ENCODE measurements at places on chromosomes 12 and 14.

DNA sequence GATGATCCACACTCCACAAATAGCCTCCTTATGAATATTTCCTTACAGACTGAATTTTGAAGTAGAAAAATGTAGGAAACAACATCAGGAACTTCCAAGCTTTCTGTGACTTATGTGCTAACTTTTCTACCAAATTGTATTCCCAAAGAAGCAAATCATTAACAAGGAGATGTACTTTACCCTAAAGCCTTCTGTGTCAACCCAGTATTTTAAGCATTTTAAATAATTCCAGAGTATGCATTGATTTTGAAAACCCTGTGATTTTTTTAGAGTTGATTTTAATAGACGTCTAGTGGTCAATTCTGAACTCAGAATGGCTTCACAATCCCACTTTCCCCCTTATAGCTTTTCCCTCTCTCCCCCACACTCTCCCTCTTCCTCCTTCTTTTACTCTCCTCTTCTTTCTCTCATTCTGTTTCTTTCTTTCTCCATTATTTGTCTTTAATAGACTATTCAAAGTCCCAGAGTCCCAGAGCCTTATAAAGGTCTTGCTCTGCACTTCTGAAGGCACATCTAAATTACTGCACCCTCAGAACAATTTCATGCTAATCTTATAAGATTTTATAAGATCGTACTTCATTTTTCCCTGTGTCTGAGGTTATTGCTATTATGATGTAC, 10.1 kb upstream of the MYF6 start:
- no peak for DNase-seq

- no peak for DNase-seq
These were observed 735.4 kb upstream of the USP15 start for GRCh38 chr12:61524851-61525250.

DNA sequence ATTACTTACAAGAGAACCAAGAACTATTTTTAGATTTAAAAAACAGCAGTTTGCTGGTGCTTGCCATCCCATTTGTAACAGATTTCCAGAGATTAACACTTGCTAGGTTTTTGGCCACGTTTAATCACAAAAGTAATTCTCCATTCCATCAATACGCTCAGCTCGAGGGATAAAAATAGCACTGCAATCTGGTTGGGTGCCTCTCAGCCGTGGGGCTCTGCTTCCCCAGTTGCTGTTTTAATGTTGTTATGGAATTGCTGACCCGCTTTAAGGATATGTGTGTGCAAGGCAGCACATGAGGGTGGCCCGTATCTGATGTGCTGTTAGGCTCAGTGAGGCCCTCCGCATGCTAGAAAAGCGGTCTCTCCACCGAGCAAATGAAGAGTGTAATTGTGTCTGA, 222.2 kb upstream of the TMEM260 start:
- DNase-seq = no peak

GRCh38 chr14:99715266-99716000, 31.3 kb downstream of the CYP46A1 start:
- no peak for DNase-seq

GRCh38 chr12:120836114-120836684, 68.0 kb downstream of the SPPL3 start:
- no peak for DNase-seq

DNA sequence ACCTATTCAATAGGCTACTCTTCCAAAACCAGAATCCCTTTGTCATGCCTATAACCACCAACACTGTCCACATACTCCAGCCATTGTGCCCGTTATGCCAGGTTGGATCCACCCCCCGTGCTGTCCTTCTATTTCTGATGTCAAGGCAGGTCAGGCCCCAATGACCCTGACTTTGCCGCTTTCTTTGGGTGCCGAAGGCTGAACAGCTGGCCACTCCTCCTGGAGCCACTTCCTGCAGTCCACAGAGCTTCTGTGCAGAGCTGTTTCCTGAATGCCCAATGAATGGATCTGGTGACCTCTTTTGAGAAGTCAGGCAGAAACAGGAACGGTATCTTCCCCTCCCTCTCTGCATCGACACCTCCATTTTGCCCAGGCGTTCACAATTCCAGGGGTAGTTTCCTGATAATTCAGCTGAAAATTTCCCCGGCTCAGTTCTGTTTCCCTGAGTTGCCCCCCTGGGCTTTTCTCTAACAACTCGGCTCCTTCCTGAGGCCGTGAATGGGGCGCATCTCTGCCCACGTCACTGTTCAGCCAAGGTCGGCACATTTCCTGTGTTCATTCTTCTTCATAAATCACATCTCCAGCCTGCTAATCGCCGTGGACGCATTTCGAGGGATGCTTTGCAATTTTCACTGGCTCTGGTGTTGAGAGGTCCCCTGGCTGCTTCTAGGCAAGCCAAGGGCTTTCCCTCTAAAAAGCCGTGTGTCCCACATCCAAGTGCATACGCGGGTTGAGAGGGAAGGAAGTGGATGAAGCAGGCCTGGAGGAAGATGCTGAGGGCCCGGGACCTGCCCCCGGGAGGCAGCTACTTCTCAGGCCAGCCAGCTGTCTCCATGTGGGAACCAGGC, 86.5 kb downstream of the PAPOLA start:
- no peak for DNase-seq
